Uterus (tissue), 4 donors: ENCODE measurements at places on chromosomes 3 and 15.

GRCh38 chr15:78942741-78943140, 2.1 kb downstream of the CTSH start:
- no peaks in the 10 kb centered on the region for H3K27me3 ChIP-seq
- H3K27ac ChIP-seq, result no peak overlapping the region
- H3K4me1 ChIP-seq, result no peaks in the 10 kb centered on the region
- no peak for DNase-seq
- no peaks in the 10 kb centered on the region for H3K36me3 ChIP-seq

DNA sequence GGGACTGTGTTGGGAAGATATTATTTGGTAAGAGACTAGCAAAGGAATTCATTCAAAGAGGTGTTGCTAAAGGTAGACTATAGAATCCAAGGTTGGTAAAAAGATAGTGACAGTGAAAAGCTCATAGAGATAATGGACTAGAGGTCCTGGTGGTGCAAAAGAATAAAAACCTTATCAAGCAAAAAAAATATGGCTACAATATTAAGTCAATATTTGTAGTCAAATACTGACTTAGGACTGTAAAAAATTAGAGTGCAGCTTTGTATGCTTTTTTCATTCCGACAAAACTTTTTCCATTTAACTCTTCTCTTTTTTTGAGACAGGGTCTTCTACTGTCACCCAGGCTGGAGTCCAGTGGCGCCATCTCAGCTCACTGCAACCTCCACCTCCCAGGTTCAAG, 444.0 kb upstream of the AGTR1 start:
- H3K27me3 ChIP-seq, result no peaks in the 10 kb centered on the region
- no peak for DNase-seq
- H3K27ac ChIP-seq, result no peak overlapping the region

DNA sequence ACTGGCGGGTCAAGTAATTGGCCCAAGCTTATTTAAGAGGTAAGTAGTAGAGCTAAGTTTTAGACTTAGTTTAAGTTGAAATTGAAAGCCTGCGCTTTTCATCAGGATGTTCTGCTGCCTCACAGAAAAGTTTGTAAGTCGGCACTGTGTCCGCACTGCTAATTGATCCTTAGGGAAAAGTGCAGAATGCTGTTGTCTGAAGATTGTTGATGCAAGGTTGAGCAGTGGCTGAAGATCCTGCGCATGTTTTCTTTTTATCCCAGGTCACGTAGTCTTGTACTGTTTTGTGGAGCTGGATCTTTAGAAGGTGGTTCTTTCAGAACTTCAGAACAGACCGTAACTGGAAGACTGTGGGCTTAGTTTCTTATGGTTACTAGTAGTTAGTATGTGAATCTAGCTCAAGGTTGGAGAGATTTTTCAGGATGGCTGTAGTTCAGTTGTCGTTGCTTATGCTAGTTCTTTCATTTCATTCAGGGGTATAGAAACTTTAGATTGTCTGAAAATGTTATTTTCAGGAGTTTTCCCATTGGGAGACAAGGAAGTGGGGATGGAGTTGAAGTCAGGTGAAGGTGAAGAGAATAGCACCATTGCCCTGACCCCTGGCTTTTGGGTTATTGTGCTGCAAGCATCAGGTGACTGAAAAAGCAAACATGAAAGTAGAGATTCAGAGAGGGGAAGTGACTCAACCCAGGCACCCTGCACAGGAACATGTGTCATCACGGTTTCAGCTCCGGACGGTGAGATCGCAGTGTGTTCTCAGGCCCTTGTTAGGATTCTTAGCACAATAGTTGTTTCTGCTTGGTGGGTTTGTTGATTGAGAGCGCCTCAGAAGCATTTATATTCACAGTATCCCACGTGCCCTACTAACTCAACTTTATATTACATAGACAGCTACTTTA, 32.8 kb downstream of the AKAP13 start:
- peak; percentile 41 for DNase-seq
- peak overlapping the region; percentile 40 for H3K27ac ChIP-seq
- H3K4me1 ChIP-seq, result peaks cover 10% of the 10 kb centered on the region
- H3K36me3 ChIP-seq, result no peaks in the 10 kb centered on the region

GRCh38 chr15:46222826-46223225, 588.0 kb downstream of the SQOR start:
- H3K4me1 ChIP-seq, result no peaks in the 10 kb centered on the region
- no peak for DNase-seq
- no peak overlapping the region for H3K4me3 ChIP-seq
- H3K36me3 ChIP-seq, result no peaks in the 10 kb centered on the region
- no peak overlapping the region for H3K27ac ChIP-seq

DNA sequence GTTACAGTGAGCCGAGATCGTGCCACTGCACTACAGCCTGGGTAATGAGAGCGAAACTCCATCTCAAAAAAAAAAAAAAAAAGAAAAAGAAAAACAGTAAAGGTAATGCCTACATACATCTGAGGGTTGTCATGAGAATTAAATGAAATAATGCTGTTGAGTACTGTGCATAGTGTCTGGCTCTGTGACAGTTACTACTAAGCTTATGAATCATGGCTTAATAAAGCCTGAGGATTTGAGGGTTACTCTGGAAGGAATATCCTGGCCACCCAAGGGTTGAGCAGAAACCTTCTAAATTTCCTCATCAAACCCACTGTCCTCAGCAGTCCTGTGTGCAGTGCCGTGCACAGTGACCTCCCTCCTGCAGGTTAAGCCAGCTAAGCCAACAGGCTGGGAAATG, 26.8 kb upstream of the ELP6 start:
- H3K27ac ChIP-seq, result no peak overlapping the region
- DNase-seq, result no peak
- H3K27me3 ChIP-seq, result no peaks in the 10 kb centered on the region
- H3K4me1 ChIP-seq, result no peaks in the 10 kb centered on the region
